ENCODE measurements at places on chromosomes 13 and 19.

DNA sequence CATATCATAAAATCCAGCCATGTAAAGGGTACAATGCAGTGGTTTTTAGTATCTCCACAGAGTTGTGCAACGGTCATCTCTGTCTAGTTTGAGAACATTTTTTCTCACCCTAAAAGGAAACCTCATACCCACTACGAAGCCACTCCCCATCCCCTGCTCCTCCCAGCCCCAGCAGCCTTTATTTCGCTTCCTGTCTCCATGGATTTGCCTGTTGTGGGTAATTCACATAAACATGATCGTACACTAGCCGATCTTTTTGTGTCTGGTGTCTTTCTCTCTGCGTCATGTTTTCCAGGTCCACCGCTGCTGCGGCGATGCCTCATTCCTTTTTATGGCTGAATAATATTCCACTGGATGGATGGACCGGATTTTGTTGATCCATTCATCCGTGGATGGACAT is 28.6 kb downstream of the BICRA start:
- no peak for DNase-seq

DNA sequence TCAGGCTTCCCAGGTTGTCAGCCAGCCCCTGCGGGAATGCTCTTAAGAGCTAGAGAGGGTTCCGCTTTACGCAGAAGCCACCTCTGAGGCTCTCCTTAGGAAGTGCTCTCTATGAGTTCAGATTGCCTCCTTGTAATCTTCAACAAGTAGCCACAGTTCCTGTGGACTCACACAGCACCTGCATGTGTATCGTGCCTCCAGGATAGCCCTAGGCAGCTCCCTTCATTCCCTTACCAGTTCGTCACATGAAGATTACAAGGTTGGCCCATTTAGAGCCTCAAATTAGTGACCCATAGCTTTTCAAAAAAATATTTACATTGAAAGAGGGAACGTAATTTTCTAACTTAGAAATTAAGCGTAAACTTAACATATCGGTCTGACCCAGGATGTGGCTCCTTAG is 284.3 kb downstream of the MTUS2 start:
- no peak for DNase-seq

DNA sequence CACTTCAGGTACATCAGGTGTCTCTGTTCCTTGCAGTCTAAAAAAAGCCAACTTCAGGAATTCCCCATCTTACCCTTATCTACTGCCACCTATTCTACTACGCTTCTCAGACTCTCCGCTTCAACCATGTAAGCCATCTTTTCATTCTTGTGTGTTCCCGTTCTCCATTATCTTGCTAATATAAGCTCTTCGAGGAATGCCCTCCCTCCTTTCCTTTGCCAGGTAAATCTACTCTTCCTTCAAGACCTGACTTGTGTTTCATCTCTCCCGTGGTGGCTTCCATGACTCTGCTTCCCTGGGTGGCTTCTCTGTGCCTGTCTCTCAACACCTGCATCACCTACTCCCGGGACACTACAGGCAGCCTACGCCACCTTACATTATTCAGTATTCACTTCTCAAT is 42.3 kb upstream of the MEDAG start:
- DNase-seq: no peak

GRCh38 chr19:46761418-46761831 is 15.2 kb upstream of the STRN4 start:
- DNase-seq: no peak

- DNase-seq: no peak
Observed at GRCh38 chr19:40688309-40688708, 2.1 kb downstream of the NUMBL start.

DNA sequence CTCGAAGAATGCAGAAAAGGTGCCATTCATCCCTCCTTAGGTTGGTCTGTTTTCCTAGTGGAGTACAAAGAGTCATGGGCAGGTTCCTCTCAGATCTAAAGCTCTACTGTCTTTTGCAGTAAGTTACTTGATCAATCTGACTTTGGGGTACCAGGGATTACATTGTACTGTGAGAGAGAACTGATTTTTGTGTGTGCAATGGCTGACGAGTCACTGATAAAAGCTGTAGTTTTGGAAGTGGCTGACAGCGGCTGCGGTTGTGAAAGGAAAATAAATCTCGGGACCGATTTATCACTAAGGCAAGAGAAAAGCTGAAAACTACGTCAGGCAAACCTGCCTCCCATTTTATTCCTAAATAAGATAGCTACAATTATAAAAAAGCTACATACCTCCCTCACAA is 26.9 kb downstream of the UTP14C start:
- DNase-seq: no peak

DNA sequence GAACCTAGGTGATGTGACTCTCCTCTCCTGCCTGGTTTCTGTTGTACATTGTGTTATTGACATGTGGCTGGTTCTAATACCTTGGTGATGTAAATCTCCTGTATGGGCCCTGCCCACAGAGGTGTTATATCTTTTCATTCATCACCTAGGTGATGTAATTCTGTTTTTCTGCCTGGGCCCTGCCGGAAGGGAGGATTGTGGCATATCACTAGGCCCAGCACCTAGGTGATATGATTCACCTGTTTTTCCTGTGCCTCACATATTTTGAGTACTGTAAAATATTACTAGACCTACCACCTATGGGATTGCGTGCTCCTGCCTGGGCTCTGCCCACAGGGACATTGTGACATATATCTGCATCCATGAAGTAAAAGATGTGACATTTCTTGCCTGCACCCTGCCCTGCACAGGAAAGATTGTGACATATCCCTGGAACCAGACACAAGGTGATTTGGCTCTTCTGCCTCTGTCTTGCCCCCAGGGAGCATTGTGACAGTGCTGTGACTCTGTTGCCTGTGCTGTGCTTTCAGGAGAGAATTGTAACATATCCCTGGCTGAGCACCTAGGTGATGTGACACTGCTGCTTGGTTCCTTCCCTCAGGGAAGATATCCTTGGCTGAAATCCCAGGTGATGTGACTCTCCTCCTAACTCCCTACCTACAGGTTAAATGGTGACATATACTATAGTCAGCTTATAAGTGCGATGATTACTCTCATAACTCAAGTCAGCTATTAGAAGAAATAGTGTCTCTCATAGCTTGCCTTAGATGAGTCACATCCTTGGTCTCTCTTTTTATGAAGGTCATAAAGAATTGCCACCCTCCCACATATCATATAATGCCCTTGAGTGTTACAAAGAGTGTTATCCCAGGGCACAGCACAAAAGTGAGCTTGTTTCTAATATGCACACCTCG is 13.3 kb upstream of the ZNF681 start:
- DNase-seq: no peak

DNA sequence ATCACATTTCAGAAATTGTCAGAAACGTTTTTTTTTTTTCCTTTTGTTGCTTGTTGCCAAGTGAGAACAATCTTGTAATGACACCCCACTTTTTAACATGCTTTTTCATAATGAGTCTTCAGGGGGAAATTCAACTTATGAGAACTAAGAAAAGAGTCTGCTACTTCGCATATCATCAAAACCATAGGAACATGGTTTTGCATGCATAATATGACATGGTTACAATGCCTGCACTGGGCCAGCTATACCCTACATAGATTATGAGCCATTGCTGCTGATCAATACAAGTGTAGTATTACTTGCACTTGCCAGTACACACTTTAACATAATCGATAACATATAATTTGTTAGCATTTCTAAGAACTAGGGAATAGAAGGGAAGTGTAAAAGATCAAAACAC is 191.0 kb upstream of the NBEA start:
- no peak for DNase-seq

DNA sequence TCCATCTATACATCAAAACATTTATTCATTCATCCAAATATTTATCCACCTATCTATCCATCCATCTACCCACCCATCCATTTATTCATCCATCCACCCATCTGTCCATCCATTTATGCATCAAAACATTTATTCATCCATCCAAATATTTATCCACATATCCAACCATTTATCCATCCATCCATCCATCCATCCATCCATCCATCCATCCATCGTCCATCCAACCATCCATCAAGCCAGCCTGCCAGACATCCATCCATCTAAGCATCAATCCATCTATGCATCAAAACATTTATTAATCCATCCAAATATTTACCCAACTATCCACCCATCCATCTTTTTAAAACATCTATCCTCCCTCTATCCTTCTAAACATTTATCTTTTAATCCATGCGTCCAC is 62.2 kb downstream of the UNC13A start:
- no peak for DNase-seq

GRCh38 chr13:79782541-79783205 is 301.7 kb downstream of the NDFIP2 start:
- no peak for DNase-seq

DNA sequence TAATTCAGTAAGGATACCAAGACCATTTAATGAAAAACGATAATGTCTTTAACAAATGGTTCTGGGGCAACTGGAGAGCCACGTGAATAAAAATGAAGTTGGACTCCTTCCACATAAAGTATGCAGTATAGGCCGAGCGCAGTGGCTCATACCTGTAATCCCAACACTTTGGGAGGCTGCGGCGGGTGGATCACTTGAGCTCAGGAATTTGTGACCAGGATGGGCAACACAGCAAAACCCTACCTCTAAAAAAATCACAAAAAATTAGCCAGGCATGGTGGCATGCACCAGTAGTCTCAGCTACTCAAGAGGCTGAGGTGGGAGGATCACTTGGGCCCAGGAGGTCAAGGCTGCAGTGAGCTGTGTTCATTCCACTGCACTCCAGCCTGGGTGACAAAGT is 20.6 kb upstream of the CD33 start:
- no peak for DNase-seq

- no peak for DNase-seq
Observed at GRCh38 chr13:90302107-90302506, 1045.4 kb upstream of the MIR17HG start.

DNA sequence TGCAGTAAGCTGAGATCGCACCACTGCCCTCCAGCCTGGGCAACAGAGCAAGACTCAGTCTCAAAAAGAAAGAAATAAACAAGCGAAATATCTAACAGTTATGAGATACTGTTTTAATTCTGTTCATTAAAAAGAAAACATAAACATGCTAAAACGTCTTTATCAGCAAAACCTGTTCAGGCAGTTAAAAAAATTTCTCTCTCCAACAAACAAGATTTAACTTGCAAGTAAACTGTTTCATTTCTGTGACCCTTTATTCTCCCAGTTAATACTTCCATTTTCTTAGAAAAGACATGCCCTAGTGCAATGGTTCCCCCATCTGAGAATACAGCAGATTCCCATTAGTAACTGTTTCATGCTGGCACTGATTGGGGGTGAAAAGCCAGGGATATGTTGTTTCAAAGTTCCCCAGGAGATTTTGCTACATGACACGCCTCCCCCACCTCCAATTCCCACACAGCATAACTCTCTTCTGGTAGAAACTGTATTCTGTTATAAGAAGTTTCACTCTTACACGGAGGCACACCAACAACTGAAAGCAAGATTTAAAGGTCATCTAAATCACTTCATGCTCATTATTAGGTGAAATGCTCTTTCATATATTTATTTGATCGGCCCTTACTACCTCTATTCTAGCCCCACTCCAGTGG is 24.4 kb downstream of the ELF1 start:
- DNase-seq: no peak

DNA sequence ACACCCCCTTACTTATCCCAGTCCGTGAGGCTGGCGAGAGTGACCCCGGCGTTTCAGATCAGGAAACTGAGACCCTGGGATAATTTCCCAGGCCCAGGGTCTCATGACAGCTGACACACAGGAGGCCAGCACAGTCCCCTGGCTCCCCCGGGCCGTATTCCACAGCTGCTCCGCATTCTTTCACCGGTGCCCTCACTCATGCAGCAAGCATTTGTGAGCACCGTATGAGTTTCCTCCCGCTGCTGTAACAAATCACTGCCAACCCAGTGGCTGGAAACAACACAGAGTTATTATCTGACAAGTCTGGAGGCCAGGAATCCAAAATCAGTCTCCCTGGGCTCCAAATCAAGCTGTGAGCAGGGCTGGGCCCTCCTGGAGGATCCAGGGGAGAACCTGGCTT is 21.3 kb downstream of the GADD45B start:
- DNase-seq: no peak

- DNase-seq: no peak
Observed at GRCh38 chr19:38024992-38025908, 118.2 kb downstream of the SIPA1L3 start.

DNA sequence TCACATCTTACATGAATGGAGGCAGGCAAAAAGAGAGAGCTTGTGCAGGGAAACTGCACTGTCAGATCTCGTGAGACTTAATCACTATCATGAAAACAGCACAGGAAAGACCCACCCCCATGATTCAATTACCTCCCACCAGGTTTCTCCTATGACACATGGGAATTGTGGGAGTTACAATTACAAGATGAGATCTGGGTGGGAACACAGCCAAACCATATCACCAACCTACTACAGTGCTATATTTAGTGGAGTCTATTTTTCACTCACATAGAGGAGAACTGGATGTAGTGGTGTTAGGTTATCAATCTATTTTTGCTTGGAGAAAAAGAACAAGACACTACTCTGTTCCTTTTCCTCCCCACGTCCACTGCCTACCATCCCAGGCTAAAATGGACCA is 276.6 kb downstream of the KCTD12 start:
- no peak for DNase-seq

- no peak for DNase-seq
Observed at GRCh38 chr13:84447640-84447978, 565.3 kb upstream of the SLITRK1 start.

DNA sequence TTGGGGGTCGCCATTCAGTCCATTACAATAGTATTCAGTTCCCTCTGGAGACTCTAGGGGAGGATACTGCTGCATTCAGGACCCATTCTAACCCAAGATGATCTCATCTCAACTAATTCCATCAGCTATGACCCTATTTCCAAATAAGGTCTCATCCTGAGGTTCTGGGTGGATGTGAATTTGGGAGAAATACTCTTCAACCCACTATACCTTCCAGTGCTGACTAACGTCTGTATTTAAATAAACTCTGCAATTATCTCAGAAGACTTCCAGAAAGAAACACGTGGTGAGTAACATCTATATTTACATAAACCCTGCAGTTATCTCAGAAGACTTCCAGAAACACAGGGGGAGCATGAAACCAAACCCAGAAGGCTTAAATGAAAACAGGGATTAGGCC is 1300.7 kb downstream of the PCDH9 start:
- no peak for DNase-seq

DNA sequence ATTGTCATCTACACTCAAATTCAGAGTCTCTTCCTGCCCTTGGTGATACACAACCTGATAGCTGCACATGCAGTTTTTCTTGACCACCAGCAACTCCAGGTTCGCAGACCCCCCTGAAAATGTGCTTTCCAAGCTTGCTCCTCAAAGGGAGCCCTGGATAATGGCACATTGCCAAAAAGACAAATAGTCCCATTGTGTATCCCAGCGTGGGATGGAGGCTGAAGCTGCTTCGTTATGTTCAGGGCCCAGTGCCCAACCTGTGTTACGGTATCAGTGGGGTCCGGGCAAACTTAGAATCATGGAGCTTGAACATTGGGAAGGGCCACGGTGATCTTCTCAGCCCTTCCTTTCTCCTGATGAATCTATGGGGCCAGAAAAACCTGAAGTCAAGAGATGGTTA is 173.0 kb downstream of the TEX29 start:
- no peak for DNase-seq

- DNase-seq: no peak
Observed at GRCh38 chr13:113849981-113850721, 13.7 kb downstream of the GAS6 start.

Measured in uterus (tissue), 4 donors.